Urinary bladder (tissue), 4 donors: ENCODE measurements at places on chromosomes 1 and 21. TPM values are rescaled to one million over a fixed set of nuclear protein-coding genes. Genes with fewer than 3 reads are reported as not detected.

Gene OR2L13
- 0.04 TPM for polyA plus RNA-seq

Gene RGS4
- polyA plus RNA-seq: 4.0 TPM

Gene RXFP4
- 0.18 TPM for polyA plus RNA-seq

Gene PDE9A
- 33.2 TPM for polyA plus RNA-seq

Gene FCER1A
- polyA plus RNA-seq: 0.49 TPM

Gene NBPF4
- not detected for polyA plus RNA-seq
